ENCODE measurements at places on chromosomes 3 and 15.

DNA sequence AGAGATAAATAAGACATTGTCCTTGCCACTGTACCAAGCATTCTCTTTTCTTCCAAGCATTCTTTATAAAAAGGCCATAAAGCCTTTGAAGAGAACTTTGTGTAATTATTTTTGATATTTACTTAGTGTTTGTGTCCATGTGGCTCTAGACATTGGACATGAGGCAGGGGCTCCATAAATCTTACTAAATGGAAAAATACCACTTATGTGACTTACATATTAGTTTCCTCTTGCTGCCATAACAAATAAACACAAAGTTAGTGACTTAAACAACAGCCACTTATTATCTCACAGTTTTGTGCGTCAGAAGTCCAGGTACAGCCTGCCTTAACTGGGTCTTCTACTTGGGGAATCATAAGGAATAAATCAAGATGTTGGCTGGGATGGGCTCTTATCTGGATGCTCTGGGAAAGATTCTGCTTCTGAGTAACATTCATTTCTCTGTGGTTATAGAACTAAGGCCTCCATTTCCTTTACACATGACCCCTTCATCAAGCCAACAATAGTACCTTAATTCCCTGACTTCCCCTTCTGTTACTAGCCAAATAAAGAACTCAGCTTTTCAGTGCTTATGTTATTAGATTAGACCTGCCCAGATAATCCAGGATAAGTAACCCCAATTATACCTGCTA is 59.9 kb upstream of the COL8A1 start:
- no peak for DNase-seq

DNA sequence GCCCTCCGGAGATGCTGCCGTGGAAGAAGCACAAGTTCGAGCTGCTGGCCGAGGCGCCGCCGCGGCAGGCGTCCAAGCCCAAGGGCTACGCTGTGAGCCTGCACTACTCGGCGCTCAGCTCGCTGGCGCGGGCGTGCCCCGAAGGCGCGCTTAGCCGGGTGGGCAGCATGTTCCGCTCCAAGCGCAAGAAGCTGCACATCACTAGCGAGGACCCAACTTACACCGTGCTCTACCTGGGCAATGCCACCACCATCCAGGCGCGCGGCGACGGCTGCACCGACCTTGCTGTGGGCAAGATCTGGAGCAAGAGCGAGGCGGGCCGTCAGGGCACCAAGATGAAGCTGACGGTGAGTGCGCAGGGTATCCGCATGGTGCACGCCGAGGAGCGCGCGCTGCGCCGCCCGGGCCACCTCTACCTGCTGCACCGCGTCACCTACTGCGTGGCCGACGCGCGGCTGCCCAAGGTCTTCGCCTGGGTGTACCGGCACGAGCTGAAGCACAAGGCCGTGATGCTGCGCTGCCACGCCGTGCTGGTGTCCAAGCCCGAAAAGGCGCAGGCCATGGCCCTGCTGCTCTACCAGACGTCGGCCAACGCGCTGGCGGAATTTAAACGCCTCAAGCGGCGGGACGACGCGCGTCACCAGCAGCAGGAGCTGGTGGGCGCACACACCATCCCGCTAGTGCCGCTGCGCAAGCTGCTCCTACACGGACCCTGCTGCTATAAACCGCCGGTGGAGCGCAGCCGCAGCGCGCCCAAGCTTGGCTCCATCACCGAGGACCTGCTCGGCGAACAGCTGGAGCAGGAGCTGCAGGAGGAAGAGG is 1.3 kb downstream of the FAM43A start:
- peak; percentile 38 for DNase-seq

DNA sequence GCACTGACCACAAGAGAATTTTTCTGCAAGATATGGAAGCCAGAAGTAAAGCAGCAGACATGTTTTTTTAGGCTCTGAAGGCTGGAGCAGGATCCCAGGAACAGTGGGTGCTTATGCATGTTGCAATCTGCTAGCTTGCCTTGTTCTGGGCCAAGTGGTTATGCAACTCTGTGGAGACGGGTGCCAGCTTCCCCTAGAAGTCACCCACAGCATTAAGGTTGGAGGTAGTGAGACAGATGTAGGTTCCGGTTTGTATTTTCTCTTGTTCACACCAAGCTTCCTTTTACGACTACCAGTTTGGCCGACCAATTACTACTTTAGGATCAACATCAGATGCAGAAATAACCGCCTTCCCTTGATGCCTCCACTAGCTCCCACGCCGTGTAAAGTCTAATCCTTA is 11.1 kb downstream of the DPH3 start:
- DNase-seq: no peak

GRCh38 chr3:139835830-139836683 is 98.9 kb upstream of the CLSTN2 start:
- DNase-seq: no peak

DNA sequence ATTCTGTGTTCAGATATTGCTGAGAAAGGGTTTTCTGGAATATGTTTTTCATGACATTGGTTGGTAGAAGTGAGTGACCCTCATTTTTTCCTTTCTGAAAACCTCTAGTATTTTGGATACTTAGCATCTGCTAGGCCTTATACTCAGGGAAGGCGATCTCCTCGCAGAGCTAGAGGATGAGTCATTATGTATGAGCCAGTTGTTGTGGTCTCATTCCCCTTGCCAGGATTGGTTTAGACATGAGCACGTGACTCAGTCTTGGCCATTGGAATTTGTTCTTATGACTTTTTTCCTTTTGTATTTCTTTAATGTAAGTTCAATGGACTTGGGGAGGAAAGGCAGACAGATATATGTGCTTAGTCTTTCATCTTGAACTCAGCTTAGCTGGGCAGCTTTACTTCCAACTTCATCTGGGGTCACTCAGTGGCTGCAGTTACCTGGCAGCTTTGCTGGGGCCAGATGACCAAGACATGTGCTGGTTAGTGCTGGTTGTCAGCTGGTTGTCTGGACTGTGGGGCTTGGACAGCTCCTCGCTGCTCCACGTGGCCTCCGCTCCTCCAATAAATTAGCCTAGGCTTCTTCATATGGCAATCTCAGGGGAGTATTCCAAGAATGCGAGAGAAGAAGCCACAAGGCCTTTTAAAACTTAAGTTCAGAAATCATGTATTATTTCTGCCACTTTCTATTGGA is 207.5 kb downstream of the IL20RB start:
- DNase-seq: no peak

- no peak for DNase-seq
These were observed 30.5 kb downstream of the LOXL1 start for GRCh38 chr15:73956743-73957135.
